ENCODE measurements at places on chromosomes 4 and X.
A peak's percentile ranks its signal among the peaks of the same experiment; 100 is the strongest.

GRCh38 chr4:80876810-80877209 lies 153.7 kb upstream of the BMP3 start:
- DNase-seq, result no peak

GRCh38 chr4:182567119-182567518 lies 323.9 kb downstream of the TENM3 start:
- DNase-seq, result no peak

- DNase-seq, result no peak
Measured at GRCh38 chr4:186939226-186939625, 215.6 kb upstream of the FAT1 start.

DNA sequence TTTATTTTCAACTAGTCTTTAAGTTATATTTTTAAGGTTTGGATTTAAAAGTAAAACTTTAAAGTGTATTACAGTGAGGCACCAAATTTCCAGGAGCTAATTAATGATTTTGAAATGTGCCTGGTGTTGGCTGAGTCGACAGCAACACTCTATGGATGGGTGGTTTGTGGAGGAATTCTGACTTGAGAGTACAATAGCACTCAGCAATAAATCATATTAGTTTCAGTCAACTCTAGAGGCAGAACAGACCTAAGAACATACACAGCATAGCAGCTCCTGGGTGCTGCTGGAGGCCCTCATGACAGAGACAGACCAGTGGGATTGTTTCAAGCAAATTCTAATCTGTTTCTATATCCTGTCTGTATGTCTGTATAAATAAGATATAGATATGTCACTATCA lies 673.4 kb downstream of the TRIML1 start:
- DNase-seq, result no peak

DNA sequence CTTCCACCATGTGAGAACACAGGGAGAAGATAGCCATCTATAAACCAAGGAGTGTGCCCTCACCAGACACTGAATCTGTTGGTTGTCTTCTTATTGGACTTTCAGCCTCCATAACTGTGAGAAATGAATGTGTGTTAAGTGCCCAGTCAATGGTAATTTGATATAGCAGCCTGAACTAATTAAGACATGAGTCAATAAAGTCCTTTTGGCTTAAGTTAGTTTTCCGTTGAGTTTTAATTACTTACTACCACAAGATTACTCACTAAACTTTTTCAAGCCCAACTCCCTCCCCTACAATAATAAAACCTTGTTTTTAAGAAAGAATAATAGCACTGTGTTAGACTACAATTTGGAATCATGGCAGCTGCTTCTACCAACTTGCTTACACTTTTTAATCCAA lies 324.2 kb downstream of the PCDH19 start:
- no peak for DNase-seq

DNA sequence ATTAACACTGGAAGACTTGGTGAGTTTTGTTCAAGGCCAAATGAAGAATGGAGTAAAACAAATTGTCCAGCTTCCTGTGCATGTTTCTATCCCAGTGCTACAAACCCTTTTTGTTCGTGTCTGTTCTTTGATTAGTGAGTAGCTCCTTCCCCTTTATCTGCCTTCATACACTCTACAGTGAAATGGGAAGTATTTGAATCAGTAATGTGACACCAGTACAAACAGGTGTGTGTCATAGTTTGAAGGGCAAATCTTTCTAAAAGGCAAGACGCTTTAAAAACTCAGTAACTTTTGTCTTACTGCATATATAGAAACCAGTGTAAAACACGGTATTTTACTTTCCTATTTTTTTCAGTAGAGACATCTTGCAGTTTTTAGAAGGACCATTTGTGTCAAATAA lies 5.9 kb downstream of the ARHGEF38 start:
- DNase-seq, result no peak

DNA sequence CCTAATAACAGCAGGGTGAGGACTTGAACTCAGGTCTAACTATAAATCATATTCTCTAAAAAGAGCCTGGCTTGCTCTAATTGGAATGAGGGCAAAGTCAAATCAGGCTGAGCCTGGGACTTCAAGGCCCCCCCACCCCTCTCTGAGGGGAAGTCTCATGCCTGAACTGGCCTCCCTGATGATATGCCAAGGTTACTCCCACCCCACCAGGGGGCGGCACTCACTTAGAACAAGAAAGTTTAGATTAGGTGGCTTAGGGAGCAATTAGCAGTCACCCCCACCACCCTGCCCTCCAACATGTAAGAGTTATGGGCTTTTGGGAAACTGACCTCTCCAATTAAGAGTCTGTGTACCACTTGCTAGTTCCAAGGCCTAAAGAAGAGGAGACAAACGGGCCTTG lies 2.7 kb downstream of the FOXO4 start:
- peak; percentile 82 for DNase-seq

DNA sequence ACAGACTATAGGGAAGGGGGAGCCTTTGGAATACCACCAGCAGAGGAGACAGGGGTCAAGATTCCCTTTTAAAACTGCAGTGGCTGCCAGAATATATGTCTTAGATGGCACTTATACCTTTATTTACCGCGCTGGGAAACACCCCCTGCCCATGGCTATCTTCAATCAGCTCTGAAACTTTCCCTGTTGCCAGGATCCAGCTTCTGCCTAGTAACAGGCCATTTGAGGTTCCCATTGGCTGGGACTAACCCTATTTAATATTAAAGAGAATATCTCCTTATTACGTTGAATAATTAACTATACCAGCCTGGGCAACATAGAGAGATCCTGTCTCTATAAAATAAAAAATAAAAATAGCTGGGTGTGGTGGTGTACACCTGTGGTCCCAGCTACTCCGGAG lies 23.8 kb downstream of the SOWAHB start:
- no peak for DNase-seq

DNA sequence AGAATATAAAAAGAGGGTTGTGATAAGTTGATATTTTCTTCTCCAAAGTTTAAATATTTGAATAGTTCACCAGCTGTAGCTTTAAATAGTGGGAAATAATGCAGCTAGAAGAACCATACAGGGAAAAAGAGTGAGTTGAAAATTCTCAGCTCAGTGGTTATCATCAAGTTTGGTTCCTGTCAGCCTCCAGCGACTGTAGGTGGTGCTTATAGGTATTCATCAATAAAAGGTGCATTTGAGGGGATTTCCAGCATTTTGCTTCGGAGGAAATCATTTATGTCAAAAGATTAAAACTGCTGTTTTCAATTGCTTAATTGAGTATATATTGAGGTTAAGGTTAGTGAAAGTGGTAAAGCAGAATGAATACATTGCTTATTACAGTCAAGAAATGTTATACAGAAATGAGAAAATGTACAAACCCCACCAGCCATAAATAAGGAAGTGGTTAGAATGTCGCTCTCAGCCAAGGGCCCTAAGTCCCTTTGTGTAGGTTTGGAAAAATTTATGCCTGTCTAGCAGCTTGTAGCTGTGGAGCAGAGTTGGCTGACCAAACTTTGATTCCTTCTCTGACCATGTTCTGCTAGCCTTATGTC lies 532.9 kb upstream of the FTHL17 start:
- no peak for DNase-seq

DNA sequence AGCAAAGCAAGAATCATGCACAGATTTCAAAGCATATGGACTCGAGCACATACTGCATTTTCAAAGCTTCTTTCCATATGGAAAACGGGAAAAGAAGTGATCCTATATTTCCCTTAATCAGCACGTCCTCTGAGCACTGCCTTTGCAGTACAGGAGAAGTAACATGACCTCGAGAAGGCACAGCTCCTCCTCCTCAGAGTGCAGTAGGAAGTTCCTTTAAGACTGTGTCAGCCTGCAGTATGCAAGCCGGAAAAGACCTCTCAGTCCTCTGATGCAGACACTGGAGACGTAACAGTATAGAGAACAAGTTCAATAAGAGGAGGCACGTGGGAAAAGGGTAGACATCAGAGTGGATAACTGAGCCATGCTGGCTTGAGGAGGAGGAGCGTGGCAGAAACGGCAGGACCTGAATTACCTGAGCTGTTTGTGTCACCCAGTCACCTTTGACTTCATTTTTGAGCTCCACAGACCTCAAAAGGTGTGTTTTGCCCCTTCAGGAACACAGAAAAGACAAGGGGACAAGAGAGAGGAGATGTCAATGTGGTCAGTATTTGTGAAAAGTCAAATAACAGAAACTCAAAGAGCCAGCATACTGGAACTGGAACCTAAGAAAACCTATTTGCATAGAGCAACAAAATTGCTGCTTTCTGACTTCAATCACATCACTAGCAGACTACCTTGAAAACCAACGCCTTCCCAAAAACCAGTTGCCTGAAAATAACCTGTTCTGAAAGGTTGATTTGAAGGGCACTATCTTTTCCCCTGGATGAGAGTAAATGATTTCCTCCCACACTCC lies 20.8 kb downstream of the IRF2 start:
- DNase-seq, result peak; percentile 64

DNA sequence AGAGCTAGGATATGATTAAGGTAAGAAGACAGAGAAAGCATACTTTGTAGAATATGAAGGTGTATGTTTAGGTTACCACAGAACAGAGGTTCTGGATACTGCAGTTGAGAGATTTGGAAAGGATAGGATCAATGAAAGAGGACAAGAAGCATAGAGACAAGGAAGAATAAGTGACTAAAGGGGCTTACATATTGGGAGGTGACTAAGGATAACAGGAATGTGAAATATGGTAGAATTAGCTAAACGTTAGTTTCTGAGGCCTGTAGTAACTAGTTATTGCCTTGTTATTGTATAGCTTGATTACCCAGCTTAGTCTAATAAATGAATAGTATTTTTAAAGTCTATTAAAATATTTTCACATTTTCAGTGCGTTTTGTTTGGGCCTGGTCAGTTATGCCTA lies 38.2 kb downstream of the CENPI start:
- no peak for DNase-seq

DNA sequence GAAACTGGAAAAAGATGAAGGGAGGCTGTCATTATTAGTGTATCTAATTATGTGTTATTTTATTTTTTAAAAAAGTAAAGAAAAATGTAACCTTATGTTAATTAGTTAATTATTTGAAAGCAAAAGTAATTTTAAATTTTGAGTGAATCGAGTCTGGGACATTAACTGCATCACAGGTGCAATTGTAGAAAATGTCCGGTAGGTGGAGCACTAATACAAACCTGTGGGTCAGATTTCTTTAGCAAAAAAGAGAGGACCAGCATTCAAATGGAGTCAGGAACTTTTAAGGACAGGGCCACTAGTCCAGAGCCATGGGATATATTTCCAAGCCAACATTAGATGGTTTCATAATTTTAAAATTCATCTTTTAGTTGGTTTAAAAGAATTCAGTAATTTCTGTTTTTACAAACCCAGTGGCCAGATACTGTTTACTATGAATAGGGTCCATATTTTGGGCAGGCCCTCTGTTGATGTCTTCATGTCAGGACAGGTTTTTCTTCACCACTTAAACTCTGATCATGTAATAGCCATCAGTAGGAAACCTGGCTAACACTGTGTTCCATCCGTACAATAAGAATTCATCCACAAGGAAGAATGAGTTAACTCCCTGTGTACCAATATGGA lies 27.2 kb downstream of the BST1 start:
- DNase-seq, result peak; percentile 64

DNA sequence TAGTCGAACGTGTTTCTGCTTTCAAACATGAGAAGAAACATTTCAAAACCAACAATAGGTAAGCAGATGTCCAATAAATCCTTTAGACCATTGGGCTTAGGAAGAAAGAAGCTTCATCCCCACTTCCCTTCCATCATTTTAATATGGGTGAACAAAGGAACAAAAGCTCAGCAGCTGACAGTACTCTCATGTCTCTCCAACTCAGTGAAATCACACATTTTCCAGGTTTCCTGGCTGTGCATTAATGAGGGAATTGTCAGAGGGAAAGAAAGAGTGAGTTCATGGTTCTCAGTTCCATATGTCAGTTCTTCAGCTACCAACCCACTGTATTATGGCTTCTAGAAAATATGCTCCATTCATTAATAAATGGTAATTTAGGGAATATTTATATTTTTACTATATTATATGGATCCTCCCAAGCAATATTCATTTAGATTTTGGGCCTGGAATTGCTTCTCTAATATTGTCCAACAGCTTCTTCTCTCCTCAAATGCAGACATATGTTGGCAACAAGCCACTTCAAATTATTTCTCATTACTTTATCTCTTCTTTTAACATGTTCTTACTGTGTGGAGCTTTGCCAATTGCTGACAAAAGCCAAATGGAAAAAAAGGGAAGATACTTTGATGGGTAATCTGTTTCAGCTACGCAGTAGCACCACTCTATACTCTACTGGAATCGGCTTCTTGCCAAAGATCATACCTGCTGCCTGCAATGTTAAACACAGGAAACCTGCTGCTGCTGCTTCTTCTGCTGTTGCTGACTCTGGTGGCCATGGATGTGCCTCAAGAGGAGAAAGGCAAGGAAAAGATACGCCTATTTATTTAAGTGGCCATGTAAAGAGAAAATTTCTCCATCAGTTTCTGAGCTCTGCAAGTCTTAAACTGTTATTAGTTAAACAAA lies 1757.6 kb downstream of the ARAP2 start:
- no peak for DNase-seq

DNA sequence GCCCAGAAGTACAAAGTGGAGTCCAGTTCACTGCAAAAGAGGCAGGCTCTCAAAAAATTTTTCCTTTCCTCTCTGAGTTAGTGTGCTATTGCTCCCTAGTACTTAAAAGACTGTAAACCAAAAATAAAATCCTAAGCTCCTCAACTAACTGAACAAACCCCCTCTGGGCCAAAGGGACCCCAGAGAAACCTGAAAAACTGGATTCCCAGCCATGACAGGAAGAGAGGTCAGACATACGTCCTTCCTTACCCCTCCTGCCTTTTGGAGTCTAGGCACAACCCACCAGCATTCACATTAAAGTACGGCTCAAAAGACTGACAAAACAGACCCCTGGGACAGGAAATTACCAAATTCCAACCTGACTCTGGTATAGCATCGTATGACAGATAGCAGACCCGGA lies 957.9 kb upstream of the PRKX start:
- DNase-seq, result no peak

- DNase-seq, result no peak
Measured at GRCh38 chrX:23826216-23826615, 43.2 kb downstream of the SAT1 start.

- DNase-seq, result no peak
Measured at GRCh38 chrX:53184836-53185235, 40.2 kb downstream of the KDM5C start.

- no peak for DNase-seq
Measured at GRCh38 chr4:94373752-94374151, 31.1 kb upstream of the HPGDS start.
